ENCODE measurements at places on chromosomes 6 and 20. TPM values are rescaled to one million over a fixed set of nuclear protein-coding genes. Genes with fewer than 3 reads are reported as not detected.

GRCh38 chr20:3423126-3423525, 15.7 kb upstream of the DNAAF9 start:
- DNase-seq: no peak

- no peak for DNase-seq
Measured at GRCh38 chr6:143621876-143622605, 55.7 kb upstream of the PHACTR2 start.

GRCh38 chr6:159030168-159030567, 14.6 kb downstream of the TAGAP start:
- no peak for DNase-seq

GRCh38 chr6:158118886-158119285, 49.2 kb downstream of the SERAC1 start:
- no peak for DNase-seq

- no peak for DNase-seq
Measured at GRCh38 chr6:135600086-135600702, 102.7 kb upstream of the AHI1 start.

GRCh38 chr6:5626727-5627426, 365.6 kb downstream of the FARS2 start:
- no peak for DNase-seq

DNA sequence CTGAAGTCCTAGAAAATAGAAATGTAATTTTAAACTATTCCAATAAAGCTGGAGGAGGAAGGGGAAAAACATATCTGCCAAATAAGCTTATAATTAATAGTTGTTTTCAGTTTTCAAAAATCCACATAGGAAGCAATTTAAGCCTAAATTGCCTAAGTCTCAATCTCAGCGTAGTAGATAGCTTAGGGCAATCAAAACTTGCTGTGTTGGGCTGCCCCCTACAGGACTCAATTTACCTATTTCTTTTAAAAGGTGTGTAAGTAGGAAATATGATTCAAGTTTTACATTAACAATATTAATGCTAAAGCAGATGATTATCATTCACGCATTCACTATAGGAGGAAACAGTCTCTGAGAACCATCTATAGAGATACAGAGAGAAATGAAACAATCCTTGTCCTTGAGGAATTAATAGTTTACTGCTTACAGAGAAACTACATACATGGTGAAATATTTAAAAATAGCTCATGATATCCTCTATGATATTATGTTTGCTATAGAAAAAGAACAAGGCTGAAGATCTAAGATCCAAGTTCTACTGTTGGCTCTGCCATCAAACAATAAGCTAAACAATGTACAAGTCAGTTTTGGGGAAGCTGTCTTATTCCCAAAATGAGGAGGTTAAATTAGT, 102.1 kb downstream of the ATG5 start:
- DNase-seq: no peak

DNA sequence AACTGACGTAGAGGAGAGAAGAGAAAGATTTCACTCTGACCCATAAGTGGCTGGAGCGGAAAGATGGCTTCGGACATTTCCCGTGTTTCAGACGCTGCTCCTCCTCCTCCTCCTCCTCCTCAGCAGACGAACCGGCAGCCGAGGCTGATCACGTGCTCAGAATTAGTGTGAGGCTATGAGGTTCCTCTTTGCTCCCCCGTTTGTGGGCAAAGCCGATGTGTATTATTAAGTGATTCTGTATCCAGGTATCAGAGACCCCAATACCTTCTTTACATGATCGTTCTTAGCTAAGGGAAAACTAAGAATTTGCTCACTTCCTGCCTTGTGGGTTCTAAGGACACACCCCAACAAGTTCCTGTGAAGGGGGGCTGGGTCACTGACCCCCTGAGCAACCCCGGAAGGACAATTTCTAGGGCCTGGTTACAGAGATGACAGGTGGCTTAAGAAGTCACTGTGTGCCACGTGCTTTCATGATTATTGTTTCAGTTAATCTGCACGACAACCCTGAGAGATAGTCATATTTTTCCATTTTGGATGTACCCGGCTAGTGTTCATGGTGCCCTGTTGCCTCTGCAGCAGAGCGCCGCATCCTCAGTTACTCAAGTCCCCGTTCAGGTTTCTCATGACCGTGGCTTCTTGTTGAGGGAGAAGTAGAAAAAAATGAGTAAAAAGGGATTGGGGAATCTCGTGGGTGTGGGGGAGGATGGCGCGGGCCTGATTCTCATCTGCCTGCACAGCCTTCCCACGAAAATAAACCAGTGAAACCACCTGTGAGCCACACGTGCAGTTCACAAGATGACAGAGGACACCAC, 671.8 kb downstream of the QKI start:
- DNase-seq: no peak

Gene GNRH2
- total RNA-seq: not detected

Gene PNPLA1
- 0.32 TPM for total RNA-seq
